ENCODE measurements at places on chromosomes 3 and 15.

- DNase-seq, result no peak
Measured at GRCh38 chr15:94040541-94041248, 190.7 kb upstream of the MCTP2 start.

DNA sequence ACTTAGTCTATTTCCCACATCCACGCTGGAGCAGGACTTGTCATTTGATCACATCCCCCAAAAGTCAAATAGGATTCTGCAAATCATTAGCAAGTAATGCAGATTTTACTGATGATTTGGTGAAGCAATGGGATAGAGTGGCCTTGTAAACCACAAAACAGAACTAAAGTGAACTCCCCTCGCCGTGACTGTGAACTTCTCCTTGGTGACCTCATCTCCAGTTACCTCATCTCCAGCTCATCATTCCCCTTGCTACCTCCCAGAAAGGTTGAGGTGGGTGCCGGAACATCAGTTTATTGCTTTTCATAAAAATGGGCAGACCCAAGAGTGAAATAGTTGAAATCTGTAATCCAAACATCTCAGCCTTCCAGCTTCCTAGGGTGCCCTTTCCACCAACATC is 36.7 kb upstream of the ADPGK start:
- no peak for DNase-seq

- DNase-seq, result no peak
Measured at GRCh38 chr3:60514866-60515265, 736.4 kb downstream of the FHIT start.

GRCh38 chr15:60275624-60276023 is 122.2 kb downstream of the ANXA2 start:
- DNase-seq, result no peak

DNA sequence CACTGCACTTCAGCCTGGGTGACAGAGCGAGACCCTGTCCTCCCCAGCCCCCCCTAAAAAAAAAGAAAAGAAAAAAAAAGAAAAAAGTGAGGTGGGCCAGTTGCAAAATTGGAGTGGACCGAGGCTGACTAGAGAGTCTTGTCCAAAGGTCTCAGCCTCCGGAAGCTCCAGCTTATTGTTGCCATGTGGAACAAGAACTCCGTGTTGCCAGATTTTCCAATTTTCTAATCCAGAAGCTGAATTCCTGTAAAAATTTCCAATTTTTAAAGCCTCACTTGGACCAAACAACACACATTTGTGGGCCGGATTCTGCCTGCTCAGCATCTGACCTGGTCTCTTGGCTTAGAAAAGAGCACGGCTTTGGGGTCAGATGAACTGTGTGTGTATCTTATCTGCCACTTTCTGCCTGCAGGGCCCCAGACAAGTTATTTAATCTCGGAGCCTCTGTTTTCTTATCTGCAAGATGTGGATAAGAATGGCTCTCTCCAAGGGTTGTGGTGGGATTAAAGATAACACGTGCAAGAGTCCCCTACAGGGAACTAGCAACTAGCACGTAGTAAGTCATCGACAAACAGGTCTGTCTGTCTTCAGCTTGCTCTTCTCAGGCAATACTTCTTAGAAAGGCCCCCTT is 73.7 kb upstream of the TLE3 start:
- peak; percentile 94 for DNase-seq

DNA sequence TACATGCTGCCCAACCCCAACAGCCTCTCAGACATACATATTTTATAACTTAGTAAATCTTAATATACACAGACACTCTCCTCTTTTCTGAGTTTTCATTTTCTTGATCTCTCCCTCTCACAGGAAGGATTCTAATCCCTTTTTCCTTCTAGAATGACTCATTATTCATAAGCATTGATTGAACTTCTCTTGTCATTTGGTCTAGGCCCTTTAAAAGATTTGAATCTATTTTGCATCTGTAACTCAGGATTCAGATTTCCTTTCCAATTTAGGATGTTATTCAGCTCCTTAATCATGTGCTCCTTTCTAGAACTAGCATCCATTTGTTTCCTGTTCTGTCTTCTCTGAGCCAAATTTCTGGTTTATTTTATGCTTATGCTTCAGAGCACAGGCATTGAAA is 624.5 kb upstream of the SGO1 start:
- no peak for DNase-seq

GRCh38 chr15:74307827-74308811 is 59.3 kb downstream of the CYP11A1 start:
- no peak for DNase-seq

DNA sequence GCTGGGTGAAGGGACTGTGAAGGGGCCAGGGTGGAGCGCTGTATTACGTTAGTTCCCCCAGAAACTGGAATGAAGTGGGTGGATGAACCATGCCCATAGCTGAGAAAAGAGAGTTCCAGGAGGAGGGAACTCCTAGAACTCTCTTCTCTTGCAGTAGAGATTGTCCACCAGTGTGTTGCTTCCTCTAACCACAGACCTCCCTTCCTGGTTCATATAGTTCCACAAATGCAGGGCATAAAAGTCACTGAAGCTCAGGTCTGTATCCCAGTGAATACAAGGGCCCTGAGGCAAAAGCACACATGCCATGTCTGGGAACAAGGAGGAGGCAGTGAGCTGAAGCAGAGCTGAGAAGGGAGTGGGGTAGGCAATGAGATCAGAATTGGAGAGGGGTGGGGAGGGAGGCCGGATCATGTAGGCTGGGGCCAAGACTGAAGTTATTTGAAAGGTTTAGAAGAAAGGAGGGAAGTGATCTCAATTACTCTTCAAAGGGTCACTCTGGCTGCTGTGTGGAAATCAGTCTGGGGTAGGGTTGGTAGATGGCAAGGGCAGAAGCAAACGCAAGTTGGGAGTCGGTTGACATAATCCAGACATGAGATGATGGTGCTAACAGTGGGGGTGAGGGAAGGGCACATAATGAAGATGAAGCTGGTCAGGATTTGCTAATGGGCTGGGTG is 6.5 kb downstream of the A4GNT start:
- DNase-seq, result no peak

DNA sequence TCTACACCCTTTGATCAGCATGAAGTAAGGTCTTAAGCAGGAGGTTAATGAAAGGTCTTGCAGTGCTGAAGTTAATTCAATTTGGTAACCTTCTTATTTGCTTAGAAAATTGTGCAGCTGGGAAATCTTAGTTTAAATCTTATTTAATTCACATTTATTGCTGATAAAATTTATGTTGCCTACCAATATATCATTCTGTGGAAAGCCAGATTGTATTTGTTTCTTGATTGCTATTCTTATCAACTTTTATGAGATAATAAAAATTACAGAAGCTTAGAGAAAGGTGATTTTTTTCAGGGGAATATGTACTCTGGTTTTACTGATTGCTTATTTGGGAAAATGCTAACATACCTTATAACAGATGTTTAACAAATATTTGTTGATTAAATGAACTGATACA is 64.0 kb upstream of the PAQR5 start:
- DNase-seq, result no peak

GRCh38 chr3:126287536-126288241 is 69.5 kb downstream of the KLF15 start:
- no peak for DNase-seq

DNA sequence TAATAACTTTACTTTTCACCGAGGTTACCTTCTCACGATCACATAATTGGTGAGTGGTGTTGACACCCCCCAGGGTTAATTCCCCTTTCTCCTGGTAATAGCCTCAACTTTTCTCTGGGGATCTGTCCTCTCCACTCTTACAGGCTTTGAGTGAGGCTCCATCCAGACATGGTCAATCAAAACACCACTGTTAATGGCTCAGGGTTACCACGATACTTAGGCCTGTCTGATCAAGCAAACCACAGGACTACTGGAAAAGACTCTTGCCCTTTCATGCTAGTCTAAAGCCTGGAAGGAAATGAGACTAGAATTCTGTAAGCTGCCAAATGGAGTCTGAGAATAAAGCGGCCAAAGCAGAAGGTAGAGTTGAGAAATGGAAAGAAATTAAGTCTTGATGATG is 56.5 kb upstream of the STT3B start:
- DNase-seq, result no peak

- no peak for DNase-seq
Measured at GRCh38 chr3:55157731-55158130, 229.9 kb upstream of the LRTM1 start.

- DNase-seq, result no peak
Measured at GRCh38 chr3:149421764-149422163, 44.3 kb upstream of the TM4SF1 start.

GRCh38 chr3:8324747-8325146 is 176.9 kb upstream of the LMCD1 start:
- DNase-seq, result no peak

DNA sequence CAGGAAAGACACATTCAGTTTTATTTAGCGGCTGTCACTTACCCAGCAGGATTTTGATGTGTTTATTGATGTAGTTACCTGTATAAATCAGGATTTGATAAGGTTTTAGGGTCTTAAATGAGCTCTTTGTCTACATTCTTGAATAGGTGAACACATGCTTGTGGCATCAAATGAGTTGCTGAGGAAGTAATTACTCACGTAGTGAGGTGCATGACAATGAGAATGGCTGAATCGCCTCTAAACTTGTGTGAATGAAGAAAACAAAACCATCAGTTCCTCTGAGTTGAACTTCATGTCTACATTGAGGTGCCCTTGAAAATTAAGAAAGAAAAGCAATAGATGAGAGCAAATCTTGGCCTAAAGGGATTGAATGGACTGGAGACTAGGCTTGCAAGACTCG is 245.6 kb upstream of the SATB1 start:
- no peak for DNase-seq

All from CMK (cell line).